ENCODE measurements at places on chromosomes 1 and 21. TPM values are rescaled to one million over a fixed set of nuclear protein-coding genes. Genes with fewer than 3 reads are reported as not detected.

GFI1 gene
- total RNA-seq, result 0.20 TPM

DNA sequence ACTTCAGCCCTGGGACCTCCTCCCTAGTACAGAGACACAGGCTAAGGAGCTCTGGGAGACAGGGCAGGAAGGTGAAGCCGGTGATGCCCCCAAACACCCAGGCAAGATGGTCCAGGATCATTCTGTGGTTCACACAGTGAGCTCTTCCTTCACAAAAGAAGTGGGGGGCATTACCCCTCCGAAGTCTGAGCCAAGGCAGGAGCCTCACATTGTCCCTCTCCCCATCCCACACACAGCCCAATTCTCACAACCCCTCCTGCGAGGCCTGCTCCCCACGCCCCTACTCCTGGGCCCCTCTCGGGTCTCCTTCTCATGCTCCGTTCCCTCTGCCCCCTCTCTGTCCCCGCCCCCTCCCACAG is 10.7 kb downstream of the MEF2D start:
- DNase-seq, result no peak

TTLL7 gene
- total RNA-seq, result 3.8 TPM

MYBPHL gene
- total RNA-seq, result not detected

- no peak for DNase-seq
These were observed 80.0 kb upstream of the PRRC2C start for GRCh38 chr1:171405391-171405714.

DNA sequence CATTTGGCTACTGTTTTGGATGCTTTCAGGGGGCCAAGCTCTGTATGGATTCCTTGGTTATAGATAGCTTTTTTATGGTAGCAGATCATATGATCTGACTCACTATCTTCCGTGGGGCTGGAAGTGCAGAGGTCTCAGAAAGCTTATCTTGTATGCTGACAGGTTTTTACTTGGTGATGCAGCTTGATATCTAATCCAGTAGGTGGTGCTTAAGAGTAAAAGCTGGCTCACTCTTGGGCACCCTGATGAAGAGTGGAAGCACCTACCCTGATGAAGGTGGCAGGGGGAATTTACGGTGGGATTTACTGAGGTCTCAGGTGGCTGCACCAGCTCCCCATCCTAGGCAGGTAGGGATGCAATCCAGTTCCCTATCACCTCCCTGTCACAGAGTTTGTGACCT is 151.2 kb downstream of the PTBP2 start:
- peak; percentile 49 for DNase-seq

GRCh38 chr1:119009312-119009655 is 21.1 kb upstream of the TBX15 start:
- no peak for DNase-seq

- peak; percentile 91 for DNase-seq
These were observed at the start of gene CDC42BPA for GRCh38 chr1:227318016-227318852. TSS of gene CDC42BPA (minus strand) at chr1:227318492. CDS start at chr1:227317182, 1,310 bp downstream.

DNA sequence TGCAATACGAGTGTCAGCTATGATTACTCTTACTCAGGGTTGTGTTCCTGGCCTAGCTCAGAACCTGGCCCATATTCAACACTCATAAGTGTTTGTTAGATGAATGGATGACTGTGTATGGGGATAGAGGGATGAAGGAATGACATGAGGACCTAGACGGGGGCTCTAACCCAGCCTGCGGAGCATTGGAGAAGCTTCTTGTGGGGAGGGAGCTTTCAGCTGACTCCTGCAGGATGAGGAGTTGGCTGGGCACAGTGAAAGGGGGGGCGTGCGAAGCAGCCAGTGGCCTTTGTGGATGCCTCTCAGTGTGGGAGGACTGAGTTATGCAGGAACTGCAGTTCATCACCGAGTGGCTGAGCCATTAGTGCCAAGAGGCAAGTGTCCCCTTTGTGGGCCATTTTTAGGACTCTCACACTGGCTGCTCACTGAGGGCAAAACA is 1.2 kb upstream of the EXTL1 start:
- no peak for DNase-seq

- no peak for DNase-seq
These were observed 534 bp downstream of the DNAJC28 start for GRCh38 chr21:33490991-33491372.

GRCh38 chr21:34617753-34618339 is 2.9 kb upstream of the RCAN1 start:
- DNase-seq, result no peak

ITLN1 gene
- 0.51 TPM for total RNA-seq

DNA sequence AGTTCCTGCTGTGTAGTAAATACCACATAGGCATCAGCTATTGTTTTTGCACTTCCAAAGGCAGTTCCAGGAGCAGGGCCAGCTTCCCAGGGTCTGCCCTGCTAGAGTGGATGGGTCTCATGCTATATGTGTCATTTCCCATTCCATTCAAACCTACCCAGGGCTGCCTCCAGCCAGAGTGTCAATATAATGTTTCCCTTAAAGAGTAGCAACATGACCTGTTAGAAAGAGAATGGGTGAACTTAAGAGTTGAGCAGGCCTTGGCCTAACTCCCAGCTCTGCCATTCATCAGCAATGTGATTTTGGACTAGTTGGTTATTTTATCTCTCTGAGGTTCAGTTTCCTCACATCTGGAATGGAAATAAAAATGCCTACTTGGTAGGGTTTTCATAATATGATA is 44.9 kb downstream of the RAB3B start:
- DNase-seq, result no peak

GRCh38 chr1:232463225-232463624 is 166.7 kb downstream of the SIPA1L2 start:
- no peak for DNase-seq

PTAFR gene
- 0.49 TPM for total RNA-seq

GRCh38 chr1:239184561-239185244 is 201.7 kb upstream of the CHRM3 start:
- DNase-seq, result no peak

GRCh38 chr1:80640978-80641377 is 1159.8 kb upstream of the ADGRL2 start:
- no peak for DNase-seq

DNA sequence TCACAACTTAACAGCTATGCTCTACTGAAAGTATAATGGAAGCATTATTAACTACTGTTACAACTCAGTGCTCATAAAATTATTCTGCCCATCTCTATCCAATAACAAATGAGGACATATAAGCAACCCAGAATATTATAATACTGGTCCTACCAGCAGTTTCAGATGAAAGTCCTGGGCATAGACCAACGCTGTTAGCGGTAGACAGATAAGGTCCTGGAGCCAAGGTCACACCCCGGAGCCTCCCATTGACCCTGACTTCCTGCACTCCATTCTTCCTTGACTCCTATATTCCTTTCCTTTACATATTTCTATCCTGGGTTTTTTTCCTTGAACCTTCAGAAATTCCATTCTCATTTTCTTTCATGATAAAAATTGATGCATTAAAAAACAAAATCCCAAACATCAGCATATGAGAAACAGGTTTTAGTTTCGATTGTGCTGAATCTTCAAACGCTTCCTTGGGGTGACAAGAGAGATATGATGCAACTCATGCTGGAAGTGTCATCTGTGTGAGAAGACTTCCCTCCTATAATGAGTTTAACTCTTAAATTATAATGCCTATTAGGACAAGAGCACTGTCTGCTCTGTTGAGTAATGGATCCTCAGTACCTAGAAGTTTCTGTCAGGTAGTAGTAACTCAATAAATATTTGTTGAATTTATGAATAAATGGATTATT is 831.1 kb downstream of the LRRIQ3 start:
- no peak for DNase-seq

GRCh38 chr1:218810306-218810705 is 363.4 kb upstream of the LYPLAL1 start:
- DNase-seq, result no peak

- peak; percentile 47 for DNase-seq
These were observed 29.1 kb upstream of the TRABD2B start for GRCh38 chr1:48026275-48026674.

CASZ1 gene
- total RNA-seq, result 5.6 TPM

GRCh38 chr1:6267686-6268322 is 6.9 kb upstream of the GPR153 start:
- DNase-seq, result no peak

DNA sequence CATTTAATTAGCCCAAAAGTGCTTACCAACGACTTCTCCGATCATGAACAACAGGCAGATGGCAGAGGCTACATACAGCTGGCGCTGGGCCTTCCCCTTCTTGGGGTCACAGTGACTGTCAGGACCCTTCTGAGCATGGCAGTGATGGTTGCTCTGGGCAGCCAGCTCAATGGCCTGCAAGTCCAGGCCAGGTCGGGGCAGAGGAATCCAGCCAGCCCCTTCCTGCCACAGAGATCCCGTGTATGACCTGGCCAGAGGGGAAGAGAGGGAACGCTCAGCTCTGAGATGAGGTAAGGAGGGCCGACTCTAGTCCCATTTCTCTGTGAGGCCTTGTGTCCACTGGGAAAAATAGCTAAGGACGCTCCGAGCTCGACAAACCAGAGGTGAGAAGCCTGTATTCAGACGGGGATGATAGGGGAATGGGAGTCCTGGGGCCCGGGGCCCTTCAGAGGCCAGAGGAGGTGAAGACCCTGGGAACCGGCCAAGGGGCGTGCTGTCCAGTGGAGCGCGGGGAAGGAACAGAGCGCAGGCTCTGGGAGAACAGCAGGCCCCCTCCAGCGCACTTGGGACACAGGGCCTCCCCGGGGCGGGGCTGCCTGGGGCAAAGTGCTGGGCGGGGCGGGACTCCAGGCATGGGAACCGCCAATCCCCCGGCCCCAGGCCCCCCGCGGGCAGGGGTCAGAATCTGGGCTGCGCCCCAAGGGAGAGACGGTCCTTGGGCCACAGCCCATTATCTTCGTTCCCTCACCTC is 772 bp downstream of the SLC30A2 start:
- peak; percentile 60 for DNase-seq

FAM110D gene
- 0.17 TPM for total RNA-seq

RIPK4 gene
- total RNA-seq, result 56.3 TPM

- DNase-seq, result no peak
These were observed 41.6 kb upstream of the GUCA2A start for GRCh38 chr1:42206164-42206563.

ATAD3A gene
- 44.9 TPM for total RNA-seq

CD1B gene
- not detected for total RNA-seq

GRCh38 chr1:204151552-204152309 is at the start of gene ETNK2:
TSS of gene ETNK2 (minus strand) at chr1:204152044. CDS start at chr1:204151852, 192 bp downstream.
- peak; percentile 90 for DNase-seq

- DNase-seq, result no peak
These were observed 21.2 kb downstream of the MCM3AP start for GRCh38 chr21:46264046-46264689.

LCE1F gene
- total RNA-seq, result not detected

CAMK1G gene
- 1.5 TPM for total RNA-seq

- DNase-seq, result no peak
These were observed 17.4 kb upstream of the FASLG start for GRCh38 chr1:172641492-172641891.

GRCh38 chr1:48794816-48795215 is 18.1 kb upstream of the BEND5 start:
- no peak for DNase-seq

DNA sequence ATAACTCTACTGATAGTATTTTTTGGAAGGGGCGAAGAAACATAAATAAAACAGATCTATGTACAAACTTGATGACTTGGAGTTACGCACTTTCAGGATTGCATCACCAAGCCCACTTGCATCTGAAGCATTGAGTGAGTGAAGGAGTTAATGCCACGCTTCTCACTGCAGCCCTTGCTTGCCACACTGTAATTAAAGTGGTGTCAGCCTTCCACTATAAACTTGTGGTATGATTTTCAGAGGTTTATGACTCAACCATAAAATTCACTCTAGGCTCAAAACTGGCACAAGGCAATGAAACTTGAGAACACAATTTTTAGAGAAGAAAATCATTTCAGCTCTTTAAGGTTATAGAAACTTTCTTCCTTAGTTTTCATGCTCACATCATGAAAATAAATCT is 93.9 kb upstream of the PRMT6 start:
- no peak for DNase-seq

DNA sequence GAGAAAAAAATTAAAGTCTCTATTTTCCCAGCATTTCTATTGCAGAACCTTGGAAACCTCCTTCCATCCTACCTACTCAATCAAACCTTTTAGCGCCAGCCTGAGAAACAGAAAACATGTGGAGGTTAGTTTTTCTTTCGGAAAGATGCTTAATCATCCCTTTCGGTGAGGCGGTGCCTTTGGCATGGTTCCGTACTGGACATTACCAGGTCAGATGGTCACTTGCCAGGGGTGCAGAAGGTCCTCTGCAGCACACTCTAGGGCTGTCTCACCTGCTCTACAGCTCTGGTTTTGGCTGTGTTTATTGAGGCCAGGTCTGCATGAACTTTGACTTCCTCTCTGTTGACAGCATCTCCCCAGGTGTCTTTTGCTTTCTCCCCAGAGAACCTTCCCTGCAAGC is 121.5 kb downstream of the PLD5 start:
- DNase-seq, result no peak

PLA2G2E gene
- not detected for total RNA-seq

- DNase-seq, result no peak
These were observed 19.7 kb upstream of the TADA1 start for GRCh38 chr1:166895766-166896165.

- DNase-seq, result no peak
These were observed 62.9 kb downstream of the IFI44 start for GRCh38 chr1:78712467-78713051.

DNA sequence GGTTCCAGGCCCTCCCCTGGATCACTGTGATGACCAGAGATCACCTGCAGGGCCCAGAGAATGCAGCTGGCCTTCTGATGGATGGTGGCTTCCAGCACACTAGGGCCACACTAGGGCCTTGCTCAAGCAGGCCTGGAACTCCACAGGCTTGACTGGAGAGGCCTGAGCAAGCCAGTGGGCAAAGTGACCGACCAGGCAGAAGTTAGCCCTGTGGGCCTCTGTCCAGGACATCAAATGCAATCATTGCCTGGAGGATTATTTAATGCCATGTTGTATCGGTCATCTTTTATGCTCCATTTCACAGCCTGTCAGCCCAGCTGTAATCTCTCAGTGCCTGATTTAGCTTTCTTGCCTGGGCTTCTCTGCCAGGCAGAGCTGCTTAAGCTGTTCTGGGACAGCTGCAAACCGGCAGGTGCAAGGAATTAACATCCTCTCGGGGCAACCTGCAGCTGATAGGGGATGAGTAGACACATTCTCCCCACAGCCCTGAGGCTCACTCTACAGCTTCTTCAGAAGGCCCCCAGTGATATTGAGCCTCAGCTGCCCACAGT is 17.7 kb downstream of the NENF start:
- DNase-seq, result no peak

- peak; percentile 59 for DNase-seq
These were observed 35.4 kb downstream of the CLCA1 start for GRCh38 chr1:86504137-86504479.

DNA sequence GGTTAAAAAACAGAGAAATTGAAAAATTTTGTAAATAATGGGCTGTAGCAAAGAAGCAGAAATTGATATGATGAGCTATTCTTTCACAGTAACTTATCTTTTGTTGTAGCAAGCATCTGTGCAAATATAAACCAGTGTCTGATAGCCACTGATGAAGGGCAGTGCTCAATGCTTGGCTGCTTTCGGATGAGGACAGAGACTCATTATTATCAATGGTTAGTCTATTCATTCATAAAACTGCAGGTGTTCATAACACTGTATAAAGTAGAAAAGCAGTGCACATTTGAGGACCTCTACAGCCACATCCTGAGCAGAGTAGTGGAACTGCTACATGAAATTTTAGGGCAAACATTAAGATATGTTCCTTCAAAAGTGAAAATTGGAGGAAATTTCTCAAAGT is 107.2 kb downstream of the FAF1 start:
- no peak for DNase-seq

All from endodermal cell (in vitro differentiated cells).